ENCODE measurements at places on chromosomes 12 and 14. TPM values are rescaled to one million over a fixed set of nuclear protein-coding genes. Genes with fewer than 3 reads are reported as not detected.

The SYNE3 gene
- 38.0 TPM for total RNA-seq

The KRT83 gene
- total RNA-seq, result not detected

The KRT3 gene
- total RNA-seq, result not detected

The KRT6C gene
- total RNA-seq, result not detected

The JDP2 gene
- total RNA-seq, result 2.1 TPM

The IFT43 gene
- 9.7 TPM for total RNA-seq

- no peak for DNase-seq
Observed at GRCh38 chr12:6084261-6084968, 40.1 kb downstream of the VWF start.

- no peak for DNase-seq
Observed at GRCh38 chr12:98418357-98419075, 96.9 kb upstream of the TMPO start.

- DNase-seq, result peak; percentile 41
Observed at GRCh38 chr12:121494093-121494787, 86.6 kb downstream of the KDM2B start.

GRCh38 chr12:54452628-54453027 is 20.8 kb downstream of the GTSF1 start:
- DNase-seq, result no peak

- DNase-seq, result no peak
Observed at GRCh38 chr12:89863968-89864367, 155.3 kb upstream of the ATP2B1 start.

DNA sequence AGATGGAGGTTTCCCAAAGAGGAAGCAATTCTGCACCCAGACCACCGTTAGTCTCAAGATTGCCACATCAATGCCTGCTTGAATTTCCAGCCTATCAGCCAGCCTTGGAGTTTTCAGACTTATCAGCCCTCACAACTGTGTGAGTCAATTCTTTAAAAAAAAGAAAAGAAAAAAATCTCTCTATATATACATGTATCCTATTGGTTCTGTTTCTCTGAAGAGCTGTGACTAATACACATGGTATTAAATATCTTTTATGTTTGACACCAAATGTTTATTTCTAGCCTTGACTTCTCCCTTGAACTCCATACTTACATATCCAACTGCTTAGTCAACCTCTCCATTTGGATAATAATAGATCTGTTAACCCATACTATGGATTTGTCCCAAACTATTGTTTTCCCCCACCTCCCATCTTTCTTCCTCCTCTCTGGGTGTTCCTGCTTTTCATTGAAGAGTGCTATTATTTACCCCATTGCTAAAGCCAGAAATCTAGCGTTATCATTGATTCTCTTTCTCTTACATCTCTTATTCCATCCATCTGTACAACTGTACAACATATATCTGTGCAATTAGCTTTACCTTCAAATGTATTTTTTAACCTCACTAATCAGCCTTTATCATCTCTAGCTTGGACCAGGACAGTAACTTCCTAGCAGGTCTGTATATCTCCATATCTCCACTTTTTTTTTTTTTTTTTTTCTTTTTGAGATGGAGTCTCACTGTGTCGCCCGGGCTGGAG is 22.7 kb upstream of the EID3 start:
- no peak for DNase-seq

DNA sequence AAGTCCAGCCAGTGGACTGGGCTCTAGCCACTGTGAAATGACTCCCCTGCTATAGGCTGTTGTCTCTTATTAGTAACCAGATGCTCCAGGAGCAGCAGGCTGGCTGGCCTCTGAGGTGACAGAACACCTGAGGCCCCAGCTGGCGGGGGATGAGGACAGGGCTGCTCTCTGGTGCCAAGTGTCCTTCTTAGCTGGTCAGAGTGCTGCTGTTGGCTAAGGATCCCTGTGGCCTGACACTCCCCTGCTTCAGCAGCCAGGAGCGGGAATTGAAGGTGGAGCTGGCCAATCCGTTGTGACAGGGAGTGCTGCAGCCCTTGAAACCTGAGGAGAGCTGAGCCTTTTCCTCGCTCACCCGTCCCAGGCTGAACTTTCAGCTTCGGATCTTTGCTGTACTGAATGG is 30.7 kb downstream of the TMEM229B start:
- DNase-seq, result no peak

DNA sequence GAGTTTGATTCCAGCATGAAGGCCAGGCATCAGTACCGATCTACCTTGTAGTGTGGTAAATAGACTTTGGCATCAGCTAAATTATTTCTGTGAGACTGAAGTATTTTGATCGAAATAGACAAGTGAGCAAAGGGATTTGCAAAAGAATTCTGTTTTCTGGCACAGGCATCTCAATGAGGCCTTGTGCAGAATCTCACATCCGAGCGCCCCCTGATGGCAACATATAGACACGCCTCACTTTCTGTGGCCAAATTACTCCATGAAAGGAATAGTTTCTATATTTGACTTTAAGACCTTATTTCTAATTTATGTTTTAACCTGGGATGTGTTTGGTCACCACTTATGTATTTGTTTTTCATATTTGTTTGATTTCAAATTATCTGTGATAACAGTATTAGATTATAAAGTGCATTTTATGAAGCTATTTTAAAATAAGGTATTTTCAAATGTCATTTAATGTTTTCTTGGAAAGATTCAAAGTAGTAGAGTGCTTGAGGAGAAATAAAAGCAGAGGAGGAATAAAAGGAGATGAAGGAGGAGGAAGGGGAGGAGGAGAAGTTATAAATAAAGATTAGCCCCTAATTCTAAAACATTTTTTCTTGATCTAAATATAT is 731.9 kb downstream of the NRXN3 start:
- no peak for DNase-seq
